ENCODE measurements at places on chromosomes 5 and 9.

- H3K27me3 ChIP-seq = no peaks in the 10 kb centered on the region
- peaks cover 9% of the 10 kb centered on the region for H3K4me1 ChIP-seq
- DNase-seq = no peak
- H3K4me3 ChIP-seq = no peak within 1 kb of the TSS
- no peak within 1 kb of the TSS for H3K27ac ChIP-seq
Observed at GRCh38 chr9:6215562-6215961, at the start of gene IL33. Gene IL33 (plus strand): TSS chr9:6215807. CDS start chr9:6241695, 25,888 bp downstream.

DNA sequence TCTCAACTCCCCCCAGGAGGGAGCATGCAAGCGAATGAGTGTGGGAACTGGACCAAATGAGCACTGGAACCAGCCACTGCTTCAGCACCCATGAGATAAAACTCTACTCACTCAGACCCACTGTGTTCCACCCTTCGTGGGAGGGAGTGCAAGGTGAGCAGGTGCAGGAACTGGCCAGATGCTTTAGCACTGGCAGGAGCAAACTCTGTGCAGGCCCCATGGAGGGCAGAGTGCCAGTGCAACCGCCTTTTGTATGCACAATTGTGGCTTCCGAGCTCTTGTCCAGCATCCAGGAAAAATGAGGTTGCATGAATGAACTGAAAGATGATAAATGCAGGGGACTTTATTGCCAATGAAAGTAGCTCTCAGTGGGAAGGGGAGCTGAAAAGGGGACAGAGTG, 67.4 kb upstream of the CCDC112 start:
- no peak overlapping the region for H3K27ac ChIP-seq
- DNase-seq = no peak
- H3K36me3 ChIP-seq = no peaks in the 10 kb centered on the region
- peaks cover 39% of the 10 kb centered on the region for H3K4me1 ChIP-seq
- no peaks in the 10 kb centered on the region for H3K27me3 ChIP-seq
- no peak overlapping the region for H3K4me3 ChIP-seq

GRCh38 chr5:148437249-148437648, 53.5 kb downstream of the FBXO38 start:
- H3K4me1 ChIP-seq = no peaks in the 10 kb centered on the region
- no peak for DNase-seq
- H3K27me3 ChIP-seq = no peaks in the 10 kb centered on the region
- peaks cover 42% of the 10 kb centered on the region for H3K36me3 ChIP-seq

DNA sequence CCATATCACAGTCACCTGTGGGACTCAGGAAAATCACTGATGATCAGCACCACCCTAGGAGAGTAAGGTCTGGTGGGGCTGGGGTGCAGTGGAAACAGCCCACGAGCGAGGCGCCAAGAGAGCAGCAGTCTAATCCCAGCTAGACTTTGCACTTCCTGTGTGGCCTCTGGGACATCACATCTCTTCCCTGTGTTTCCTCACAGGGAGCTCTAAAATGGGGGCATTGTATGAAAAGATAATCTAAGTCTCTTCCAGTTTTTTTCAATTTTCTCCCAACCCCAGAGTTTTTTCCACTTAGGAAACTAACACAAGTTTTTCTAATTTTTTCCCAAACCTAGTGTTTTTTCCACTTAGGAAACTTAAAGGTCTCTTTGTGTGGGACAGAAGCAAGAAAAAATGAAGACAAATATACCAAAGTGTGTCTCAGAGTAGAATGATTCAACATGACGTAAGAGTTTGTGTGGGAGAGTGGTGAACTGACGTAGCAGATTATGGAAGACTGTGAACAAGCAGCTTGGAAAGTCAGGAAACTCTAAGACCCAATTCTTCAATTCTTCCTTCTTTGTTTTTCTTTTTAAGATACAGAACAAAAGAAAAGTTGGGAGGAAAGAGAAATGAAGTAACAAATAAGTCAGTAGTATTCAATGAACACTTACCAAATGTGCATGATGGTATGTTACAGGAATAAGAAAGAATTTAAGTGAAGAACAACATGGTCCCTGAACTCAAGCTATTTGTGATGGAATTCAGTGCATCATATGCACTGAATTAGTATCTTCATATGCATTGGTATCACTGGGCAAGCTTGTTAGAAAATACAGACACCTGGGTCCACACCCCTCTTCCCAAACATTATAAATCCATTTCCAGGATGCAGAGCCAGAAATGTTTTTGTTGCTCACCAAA, 51.3 kb downstream of the LHFPL2 start:
- no peak for DNase-seq
- H3K4me3 ChIP-seq = no peak overlapping the region
- H3K4me1 ChIP-seq = peaks cover 68% of the 10 kb centered on the region
- no peaks in the 10 kb centered on the region for H3K27me3 ChIP-seq
- H3K36me3 ChIP-seq = no peaks in the 10 kb centered on the region

- no peak overlapping the region for H3K27ac ChIP-seq
- H3K27me3 ChIP-seq = no peaks in the 10 kb centered on the region
- H3K4me1 ChIP-seq = peaks cover 22% of the 10 kb centered on the region
- DNase-seq = no peak
Observed at GRCh38 chr5:143432658-143433239, 29.3 kb upstream of the NR3C1 start.

Measured in WTC11 (cell line).